Activated CD4-positive, CD25-positive, alpha-beta regulatory T cell (primary cell): ENCODE measurements at places on chromosomes 16 and 17.

DNA sequence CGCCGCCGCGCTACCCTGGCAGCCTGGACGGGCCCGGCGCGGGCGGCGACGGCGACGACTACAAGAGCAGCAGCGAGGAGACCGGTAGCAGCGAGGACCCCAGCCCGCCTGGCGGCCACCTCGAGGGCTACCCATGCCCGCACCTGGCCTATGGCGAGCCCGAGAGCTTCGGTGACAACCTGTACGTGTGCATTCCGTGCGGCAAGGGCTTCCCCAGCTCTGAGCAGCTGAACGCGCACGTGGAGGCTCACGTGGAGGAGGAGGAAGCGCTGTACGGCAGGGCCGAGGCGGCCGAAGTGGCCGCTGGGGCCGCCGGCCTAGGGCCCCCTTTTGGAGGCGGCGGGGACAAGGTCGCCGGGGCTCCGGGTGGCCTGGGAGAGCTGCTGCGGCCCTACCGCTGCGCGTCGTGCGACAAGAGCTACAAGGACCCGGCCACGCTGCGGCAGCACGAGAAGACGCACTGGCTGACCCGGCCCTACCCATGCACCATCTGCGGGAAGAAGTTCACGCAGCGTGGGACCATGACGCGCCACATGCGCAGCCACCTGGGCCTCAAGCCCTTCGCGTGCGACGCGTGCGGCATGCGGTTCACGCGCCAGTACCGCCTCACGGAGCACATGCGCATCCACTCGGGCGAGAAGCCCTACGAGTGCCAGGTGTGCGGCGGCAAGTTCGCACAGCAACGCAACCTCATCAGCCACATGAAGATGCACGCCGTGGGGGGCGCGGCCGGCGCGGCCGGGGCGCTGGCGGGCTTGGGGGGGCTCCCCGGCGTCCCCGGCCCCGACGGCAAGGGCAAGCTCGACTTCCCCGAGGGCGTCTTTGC, 3.1 kb downstream of the HIC1 start:
- DNase-seq: no peak

DNA sequence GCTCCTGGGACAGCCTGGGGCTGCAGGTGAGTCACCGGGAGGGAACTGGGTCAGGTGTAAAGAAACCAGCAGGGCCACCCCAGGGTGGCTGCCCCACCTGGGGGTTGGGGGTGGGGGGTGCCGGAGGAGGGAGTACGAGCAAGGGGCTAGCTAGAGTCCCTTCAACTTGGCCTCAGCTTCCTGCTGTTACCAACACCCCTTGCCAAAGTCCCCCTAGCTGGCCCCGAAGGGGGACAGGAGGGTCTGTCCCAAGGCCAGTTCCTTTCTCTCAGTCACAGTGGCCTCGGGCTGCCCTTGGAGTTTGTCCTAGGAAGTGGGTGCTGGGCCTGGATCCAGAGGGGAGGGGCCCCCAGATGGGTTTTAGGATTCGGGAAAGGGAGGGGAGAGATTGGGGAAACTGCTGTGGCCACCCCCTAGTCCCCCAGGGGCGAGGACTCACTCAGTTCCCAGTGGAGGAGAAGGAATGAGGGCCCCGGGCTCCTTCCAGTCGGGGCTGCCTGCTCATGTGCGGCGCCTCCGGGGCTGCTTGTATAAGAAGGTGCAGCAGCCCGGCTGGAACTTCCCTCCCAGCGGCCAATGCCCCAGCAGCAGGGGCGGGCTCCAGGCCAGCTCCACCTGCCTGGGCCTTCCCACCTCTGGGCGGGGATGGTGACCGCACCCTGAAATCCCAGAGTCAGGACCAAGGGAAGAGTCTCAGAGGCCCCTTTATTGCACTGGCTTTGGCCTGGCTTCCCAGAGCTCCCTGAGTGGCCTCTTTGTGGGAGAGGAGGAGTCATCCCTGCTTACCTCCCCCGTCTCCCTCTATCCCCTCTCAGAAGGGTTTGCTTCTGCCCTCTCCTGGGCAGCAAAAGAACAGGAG, 7.3 kb downstream of the ARHGAP27 start:
- no peak for DNase-seq

- DNase-seq: no peak
Measured at GRCh38 chr16:87687998-87688529, 77.7 kb downstream of the KLHDC4 start.

DNA sequence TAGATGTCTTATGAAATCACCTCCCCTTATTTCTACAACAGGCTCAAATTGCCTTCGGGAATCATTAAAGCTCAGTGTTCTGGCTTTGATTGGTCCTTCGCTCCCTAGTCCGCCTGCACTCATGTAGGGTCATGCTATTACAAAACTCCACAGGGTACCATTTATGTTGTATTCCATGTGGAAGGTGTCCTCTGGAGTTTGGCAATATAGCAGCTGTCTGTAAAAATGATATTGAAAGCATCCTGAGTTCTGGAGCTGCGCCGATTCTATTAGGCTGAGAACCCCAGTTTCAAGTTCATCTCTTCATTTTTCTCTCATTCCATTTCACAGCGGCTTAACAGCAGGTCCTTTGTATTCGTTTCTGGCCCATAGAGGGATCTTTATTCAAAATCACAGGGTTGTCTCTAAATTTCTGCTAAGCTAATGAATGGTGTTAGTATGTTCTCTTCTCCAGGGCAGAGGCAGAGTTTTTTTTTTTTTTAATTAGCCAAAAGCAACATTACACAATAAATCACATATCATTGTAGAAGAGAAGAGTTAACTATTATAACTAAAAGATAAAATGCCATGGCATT, 71.9 kb upstream of the TEKT1 start:
- no peak for DNase-seq

DNA sequence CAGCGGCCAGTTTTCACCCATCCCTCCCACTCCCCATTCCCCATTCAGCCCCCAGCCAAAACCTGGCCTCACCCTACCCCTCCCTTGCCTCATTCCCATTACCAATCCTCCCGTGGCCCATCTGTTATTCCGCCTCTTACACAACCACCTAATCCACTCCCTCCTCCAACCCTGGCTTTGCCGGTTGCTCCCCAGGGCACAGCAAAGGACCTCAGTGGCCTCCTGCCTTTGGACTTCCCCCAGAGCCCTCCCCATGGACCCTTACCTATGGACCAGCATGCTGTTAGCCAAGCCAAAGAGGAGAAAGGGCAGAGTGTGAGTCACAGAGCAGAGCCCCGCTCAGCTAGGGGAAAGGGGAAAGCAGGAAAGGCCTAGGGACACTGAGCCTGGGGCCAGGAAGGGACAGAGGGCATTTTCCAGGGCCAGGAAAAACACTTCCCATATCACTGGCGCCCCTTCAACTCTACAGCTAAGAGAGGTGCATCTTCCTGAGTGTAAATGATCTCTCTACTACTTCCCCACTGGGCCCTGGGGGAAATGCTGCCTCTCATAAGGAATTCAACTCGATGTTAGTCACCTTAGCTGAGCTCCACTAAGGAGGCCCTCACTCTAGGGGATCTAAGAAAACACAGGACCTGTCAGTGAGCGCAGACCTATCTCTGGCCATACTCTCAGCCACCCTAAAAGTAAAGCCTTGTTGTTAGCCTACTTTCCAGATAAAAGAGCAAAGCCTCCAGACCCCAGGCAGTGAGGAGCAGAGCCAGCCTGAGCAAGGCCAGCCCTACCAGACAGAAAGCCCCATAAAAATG, 10.6 kb downstream of the PEMT start:
- DNase-seq: no peak

DNA sequence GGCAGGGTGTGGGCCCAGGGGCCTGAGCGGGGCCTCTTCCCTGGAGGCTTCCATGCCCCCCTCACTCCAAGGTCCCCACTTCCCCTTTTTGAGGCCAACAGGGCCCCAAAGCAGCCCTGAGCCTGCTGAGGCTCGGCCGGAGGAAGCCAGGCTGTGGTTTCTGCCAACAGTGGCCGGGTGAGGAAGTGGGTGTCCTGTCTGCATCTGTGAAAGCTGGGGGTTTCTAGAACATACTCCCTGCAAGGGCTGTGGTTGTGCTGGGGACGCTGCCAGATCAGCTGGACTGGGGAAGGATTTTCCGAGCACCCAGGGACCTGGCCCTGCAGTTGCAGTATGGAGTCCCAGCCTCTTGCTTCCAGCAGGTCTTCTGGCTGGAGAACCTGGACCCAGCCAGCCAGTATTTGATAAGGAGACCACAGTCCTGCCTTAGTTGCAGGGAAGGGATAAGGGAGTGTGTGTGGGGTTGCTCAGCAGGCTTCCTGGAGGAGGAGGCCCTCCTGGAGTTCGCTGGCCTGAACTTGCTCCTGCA, 15.7 kb downstream of the ADCY7 start:
- DNase-seq: no peak

GRCh38 chr16:59574296-59574695, 840.2 kb upstream of the GOT2 start:
- no peak for DNase-seq

GRCh38 chr17:77464988-77465357, 324.2 kb downstream of the SEC14L1 start:
- DNase-seq: no peak
